ENCODE measurements at places on chromosomes 2 and 18. TPM values are rescaled to one million over a fixed set of nuclear protein-coding genes. Genes with fewer than 3 reads are reported as not detected.

UGT1A5 gene
- not detected for polyA plus RNA-seq

LYPD1 gene
- polyA plus RNA-seq, result 9.2 TPM

PRKAG3 gene
- polyA plus RNA-seq, result not detected

C2orf66 gene
- polyA plus RNA-seq, result 0.23 TPM

UGT1A8 gene
- not detected for polyA plus RNA-seq

CD28 gene
- not detected for polyA plus RNA-seq

BOLL gene
- polyA plus RNA-seq, result not detected

CNDP2 gene
- 86.6 TPM for polyA plus RNA-seq

DUSP2 gene
- 2.2 TPM for polyA plus RNA-seq

GALNT5 gene
- polyA plus RNA-seq, result 22.6 TPM

SLC4A1AP gene
- 10.1 TPM for polyA plus RNA-seq

HNMT gene
- polyA plus RNA-seq, result 7.7 TPM

WDR75 gene
- 30.7 TPM for polyA plus RNA-seq

ENOSF1 gene
- 16.4 TPM for polyA plus RNA-seq

RNPEPL1 gene
- 7.3 TPM for polyA plus RNA-seq

OTOS gene
- polyA plus RNA-seq, result not detected

NCKAP5 gene
- polyA plus RNA-seq, result 2.1 TPM

WDR7 gene
- polyA plus RNA-seq, result 4.9 TPM

TTR gene
- not detected for polyA plus RNA-seq

NAGK gene
- 118 TPM for polyA plus RNA-seq

TDRD15 gene
- not detected for polyA plus RNA-seq

ABHD1 gene
- polyA plus RNA-seq, result 0.07 TPM

ALPP gene
- not detected for polyA plus RNA-seq

DTNB gene
- 9.2 TPM for polyA plus RNA-seq

LDLRAD4 gene
- polyA plus RNA-seq, result 0.07 TPM

IL1RL2 gene
- 0.11 TPM for polyA plus RNA-seq

DSG1 gene
- not detected for polyA plus RNA-seq

ABCG8 gene
- not detected for polyA plus RNA-seq

GPR45 gene
- not detected for polyA plus RNA-seq

GALNT3 gene
- 2.4 TPM for polyA plus RNA-seq

DRC1 gene
- 0.05 TPM for polyA plus RNA-seq

SRD5A2 gene
- 0.01 TPM for polyA plus RNA-seq

C2orf78 gene
- polyA plus RNA-seq, result not detected

LIMS3 gene
- polyA plus RNA-seq, result 1.9 TPM

EVX2 gene
- not detected for polyA plus RNA-seq

SNORC gene
- 0.25 TPM for polyA plus RNA-seq

NCKAP1 gene
- 117 TPM for polyA plus RNA-seq

GRHL1 gene
- polyA plus RNA-seq, result 1.7 TPM

UGT1A3 gene
- not detected for polyA plus RNA-seq

GKN1 gene
- polyA plus RNA-seq, result not detected

UCN gene
- polyA plus RNA-seq, result 0.34 TPM

NT5C1B gene
- not detected for polyA plus RNA-seq

B3GNT7 gene
- polyA plus RNA-seq, result 0.06 TPM

GIGYF2 gene
- 24.9 TPM for polyA plus RNA-seq

SLC9A4 gene
- not detected for polyA plus RNA-seq

SH3RF3 gene
- 3.6 TPM for polyA plus RNA-seq

ZBTB7C gene
- not detected for polyA plus RNA-seq

RBFA gene
- polyA plus RNA-seq, result 26.1 TPM

ANKRD30B gene
- 0.05 TPM for polyA plus RNA-seq

ATP6V1B1 gene
- polyA plus RNA-seq, result 1.3 TPM

Measured in BJ (cell line).